ENCODE measurements at places on chromosomes 7 and 10.

DNA sequence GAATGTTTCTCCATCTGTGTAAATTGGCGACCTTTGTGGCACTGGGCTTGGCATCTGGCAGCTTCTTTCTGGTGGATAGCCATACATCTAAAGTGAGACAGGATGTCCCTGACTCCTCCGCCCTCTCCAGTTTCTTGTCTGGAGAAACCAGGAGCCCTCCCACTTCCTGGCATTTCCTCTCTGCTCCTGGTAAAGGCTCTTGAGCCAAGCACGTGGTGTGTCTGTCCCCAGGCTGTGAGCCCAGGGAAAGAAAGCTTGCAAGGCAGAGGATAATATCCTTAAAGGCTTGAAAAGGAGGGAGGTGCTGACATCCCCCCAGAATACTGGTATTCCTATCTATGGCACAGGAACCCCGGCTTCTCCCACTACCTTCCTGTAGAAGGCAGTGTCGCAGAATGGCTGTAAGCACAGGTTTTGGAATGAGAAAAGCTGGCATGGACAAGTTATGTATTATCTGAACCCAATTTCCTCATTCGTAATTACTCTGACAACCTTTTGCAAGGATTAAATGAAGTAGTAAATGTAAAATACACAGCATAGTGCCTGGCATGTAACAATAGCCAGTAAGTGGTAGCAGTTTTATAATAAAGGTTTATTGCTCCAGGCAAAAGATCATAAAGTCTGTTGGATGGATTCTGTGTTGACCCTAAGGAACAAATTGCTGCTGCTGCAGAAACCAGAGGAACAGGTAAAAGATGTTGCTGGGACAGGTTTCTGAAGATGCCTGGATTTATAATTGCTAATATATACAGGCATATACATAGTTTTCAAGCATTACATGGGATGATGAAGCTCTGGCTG lies 11.8 kb upstream of the ACSL5 start:
- DNase-seq = no peak

DNA sequence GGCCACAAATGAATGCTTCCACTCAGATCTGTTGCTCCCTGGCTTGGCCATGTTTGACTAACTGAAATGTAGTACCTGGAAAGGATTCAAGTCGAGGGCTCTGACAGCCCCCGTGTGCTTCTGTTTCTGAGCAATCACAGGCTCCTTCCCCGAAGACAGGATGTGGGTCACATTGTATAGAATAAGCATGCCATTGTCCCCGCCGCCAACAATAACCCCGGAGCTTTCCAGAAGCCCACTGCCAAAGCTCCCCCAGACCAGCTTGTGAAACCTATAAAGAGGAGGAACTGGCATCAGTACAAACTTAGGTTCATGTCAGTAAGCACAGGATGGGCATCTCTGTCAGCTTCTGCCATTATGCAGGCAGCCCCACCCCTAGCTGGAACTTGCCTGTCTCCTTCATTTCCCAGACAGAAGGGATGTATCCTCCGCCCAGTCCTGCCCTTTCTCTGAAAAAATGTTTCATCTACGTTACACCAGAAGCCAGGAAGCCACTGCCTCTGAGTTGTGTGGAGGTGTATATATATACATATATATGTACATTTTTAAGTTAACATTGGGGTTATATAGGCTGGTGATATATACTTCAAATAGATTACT lies 10.3 kb downstream of the SEC31B start:
- no peak for DNase-seq

- peak; percentile 57 for DNase-seq
Observed at GRCh38 chr10:11782793-11783557, 40.2 kb upstream of the PROSER2 start.

DNA sequence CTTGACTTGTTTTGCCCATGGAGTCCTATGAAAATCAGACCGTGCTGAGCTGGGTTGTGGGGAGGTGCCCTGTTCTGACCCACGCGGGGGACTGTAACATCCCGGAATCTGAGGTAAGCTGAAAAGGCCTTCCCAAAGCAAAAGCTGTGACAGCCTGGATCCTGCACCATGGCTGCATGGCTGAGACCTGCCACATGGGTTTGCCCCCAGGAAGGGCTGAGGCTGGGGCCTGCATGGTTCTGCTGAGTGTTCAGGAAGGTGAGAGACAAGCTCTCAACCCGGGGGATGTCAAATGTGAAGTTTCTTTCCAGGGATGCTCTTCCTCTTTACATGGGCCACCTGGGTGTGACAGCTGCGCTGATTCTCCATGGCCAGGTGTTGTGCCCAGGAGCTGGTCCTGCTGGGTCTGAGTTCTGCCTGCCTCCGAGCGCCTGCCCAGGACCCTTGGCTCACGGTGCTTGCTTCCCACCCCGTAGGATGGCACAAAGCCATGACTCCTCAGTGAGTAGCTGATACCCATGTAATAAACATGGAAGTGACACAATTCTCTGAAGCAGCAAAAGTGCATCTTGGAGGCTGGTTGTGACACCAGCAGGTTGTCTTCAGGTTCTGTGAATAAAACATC lies 58.3 kb downstream of the VIPR2 start:
- no peak for DNase-seq

- no peak for DNase-seq
Observed at GRCh38 chr7:140276001-140276400, 99.2 kb upstream of the KDM7A start.

- DNase-seq = no peak
Observed at GRCh38 chr7:30694218-30694745, 12.0 kb upstream of the CRHR2 start.
